GM20000 (cell line): ENCODE measurements at places on chromosomes 4 and X.

DNA sequence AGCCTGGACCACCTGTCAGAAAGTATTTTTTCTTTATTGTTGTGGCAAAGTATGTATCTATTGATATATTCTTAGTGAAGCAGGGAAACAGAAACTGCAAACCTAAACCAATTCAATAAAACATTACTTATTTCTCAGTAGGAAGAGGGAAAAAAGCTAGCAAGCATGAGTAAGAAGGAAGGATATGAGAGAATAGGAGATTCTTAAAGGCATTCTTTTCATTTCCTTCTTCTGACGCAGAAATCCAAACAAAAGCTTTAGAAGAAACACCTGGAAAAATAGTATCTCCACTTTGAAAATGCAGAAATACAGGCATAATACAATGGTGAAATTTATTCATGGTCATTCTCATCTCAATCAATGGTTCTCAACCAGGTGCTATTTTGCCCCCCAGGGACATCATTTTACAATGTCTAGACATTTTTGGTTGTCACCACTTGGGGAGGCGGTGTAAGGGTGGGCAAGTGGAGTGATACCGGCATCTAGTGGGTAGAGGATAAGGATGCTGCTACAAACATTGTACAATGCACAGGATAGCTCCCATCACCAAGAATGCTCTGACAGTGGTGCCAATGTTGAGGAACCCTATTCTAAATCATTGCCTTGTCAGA lies 21.7 kb upstream of the ATXN3L start:
- DNase-seq: no peak

GRCh38 chr4:127783026-127783769 lies 1.1 kb downstream of the HSPA4L start:
- DNase-seq: peak; percentile 50

GRCh38 chr4:127548990-127549925 lies 83.5 kb upstream of the INTU start:
- DNase-seq: no peak

DNA sequence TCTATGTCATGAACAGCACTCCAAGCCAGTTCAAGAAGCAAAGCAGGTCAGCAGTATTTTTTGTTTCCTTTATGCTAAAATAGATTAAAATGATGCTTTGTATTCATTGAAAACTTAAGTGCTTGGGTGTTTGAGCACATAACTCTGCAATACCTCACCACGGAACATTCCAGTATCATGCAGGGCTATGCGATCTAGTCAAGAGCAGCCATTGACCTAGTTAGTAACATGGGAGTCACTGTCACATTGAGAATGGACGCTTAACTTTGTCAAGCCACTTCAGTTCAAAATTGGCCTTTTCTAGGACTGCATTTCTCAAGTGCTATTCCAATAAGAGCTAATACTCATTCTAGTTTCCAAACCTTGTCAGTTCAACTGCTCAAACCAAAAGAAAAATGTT lies 160.1 kb upstream of the FSTL5 start:
- DNase-seq: no peak

GRCh38 chrX:48956728-48957414 lies 536 bp downstream of the OTUD5 start:
- no peak for DNase-seq

DNA sequence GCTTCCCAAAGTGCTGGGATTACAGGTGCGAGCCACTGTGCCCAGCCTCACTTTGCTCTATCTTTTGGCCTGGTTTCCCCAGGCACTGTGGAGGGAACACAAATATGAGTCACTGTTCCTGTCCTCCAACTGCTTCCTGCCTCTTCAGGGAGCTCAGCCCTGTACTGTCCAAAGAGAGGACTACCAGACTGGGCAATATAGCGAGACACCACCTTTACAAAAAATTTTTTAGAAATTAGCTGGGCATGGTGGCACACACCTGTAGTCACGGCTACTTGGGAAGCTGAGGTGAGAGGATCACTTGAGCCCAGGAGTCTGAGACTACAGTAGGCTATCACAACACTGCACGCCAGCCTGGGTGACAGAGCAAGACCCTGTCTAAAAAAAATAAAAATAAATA lies 16.9 kb upstream of the WAS start:
- no peak for DNase-seq

GRCh38 chr4:123706973-123707372 lies 310.4 kb downstream of the SPRY1 start:
- no peak for DNase-seq

DNA sequence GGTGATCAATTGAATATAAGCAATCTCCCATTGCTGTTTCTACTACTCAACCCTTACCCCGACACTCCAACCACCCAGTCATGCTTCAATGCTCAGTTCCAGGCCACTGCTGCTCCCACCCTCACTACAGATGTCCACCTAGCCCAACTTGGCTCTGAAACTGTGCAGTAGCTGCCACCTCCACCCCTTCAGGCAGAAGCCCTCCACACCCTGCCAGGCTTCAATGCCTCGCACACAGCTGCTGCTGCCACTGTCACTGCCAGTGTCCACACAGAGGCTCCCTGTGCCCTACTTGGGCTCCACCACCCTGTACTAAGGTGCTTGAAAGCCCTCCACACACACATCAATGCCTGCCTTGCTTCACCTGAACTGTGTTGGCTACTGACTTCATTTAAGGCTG lies 34.6 kb downstream of the LAMTOR3 start:
- no peak for DNase-seq

DNA sequence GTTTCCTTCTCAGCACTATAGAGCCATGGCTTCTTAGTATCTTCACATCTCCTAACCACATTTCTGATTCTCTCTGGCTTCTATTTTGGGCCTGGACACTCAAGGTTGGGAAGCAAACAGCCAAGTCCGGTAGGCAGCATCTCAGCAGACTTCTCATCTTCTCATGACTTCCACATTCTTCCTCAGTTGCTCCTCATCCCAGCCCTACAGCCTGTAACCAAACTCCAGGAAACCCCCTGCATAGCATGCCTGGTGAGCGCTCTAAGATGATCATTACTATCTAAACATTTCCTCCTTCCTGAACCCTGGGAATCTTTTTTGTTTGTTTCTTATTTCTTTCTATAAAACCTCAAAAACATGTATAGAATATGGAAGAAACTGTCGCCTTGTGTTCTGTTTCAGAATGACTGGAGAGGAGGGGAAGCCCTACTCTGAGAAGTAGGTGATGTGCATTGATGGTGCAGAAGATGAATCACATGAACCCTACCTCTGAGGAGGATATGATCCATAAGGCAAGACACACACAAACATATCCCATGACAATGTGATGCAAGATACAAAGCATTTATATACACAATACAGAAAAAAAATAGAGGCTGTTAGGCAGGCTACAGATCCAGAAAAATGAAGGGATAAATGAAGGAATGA lies 219.8 kb upstream of the GYPA start:
- DNase-seq: no peak

DNA sequence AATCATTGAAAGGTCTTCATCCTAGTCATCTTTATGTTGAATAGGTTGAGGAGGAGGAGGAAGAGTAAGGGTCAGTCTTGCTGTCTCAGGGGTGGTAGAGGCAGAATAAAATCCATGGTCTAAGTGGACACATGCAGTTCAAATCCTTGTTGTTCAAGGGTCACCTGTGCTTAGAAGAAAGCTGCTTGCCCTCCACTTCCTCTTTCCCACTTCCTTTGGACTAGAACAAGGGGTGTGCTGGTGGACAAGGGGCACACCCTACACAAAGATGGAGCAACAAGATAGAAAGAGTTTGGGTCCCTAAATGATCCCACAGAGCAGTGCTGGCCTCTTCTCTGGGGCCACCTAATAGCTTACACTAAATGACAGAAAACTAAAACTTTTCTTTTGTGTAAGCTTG lies 47.9 kb downstream of the HSD17B13 start:
- no peak for DNase-seq

- DNase-seq: peak; percentile 23
These were observed 1.2 kb downstream of the SLAIN2 start for GRCh38 chr4:48342606-48342880.

DNA sequence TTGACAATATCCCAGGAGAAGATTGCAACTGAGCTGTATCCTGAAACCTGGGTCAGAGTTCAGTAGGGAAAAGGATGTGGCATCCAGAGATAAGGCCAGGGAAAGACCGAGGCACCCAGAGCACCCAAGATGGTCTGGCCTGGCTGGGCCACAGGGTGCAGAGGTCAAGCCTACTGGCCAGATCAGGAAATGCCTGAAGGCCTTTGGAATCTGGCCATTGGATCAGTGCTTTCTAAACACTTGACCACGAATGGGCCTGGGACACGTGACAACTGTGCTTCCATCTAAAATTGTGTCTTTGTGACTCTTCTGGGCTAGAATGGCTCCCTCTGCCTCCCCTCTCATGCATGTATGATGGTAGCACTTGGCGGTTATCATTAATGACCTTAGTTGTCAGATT lies 316.9 kb downstream of the EVC2 start:
- no peak for DNase-seq

DNA sequence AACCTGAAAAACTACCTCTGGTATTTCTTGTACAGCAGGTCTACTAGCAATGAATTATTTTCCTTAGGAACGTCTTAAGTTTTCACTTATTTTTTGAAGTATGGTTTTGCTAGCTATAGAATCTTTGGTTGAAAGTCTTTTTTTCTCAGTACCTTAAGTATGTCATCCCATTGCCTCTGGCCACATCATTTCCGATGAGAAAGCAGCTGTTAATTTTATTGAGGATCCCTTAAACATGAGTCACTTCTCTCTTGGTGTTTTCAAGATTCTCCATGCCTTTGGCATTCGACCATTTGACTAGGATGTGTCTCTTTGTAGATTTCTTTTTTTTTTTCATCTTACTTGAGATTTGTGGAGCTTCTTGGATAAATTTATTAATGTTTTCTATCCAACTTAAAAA lies 803.8 kb upstream of the AMOT start:
- DNase-seq: no peak

DNA sequence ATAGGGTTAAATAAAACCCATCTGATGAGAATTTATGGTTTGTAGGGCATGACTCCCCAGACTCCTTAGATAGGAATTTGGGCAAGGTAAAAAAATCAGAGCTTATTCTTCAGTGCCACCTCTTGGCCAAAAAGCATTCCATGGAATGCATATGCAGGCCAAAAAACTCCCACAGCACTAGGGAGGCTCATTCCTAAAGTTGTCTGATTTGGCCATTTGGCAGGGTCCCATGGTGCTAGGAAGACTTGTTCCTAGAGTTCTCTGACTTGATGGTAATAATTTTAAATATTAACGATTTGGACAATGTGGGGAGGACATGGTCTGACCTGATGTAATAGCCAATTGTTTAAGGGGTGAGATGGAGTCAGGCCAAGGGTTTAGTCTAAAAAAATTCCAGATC lies 93.0 kb downstream of the SPIN4 start:
- no peak for DNase-seq
